ENCODE measurements at places on chromosomes 13 and 19.

- peak; percentile 26 for DNase-seq
These were observed 19.9 kb upstream of the FBXO27 start for GRCh38 chr19:39052243-39052746.

- DNase-seq: no peak
These were observed 7.9 kb downstream of the ITPKC start for GRCh38 chr19:40724855-40725254.

DNA sequence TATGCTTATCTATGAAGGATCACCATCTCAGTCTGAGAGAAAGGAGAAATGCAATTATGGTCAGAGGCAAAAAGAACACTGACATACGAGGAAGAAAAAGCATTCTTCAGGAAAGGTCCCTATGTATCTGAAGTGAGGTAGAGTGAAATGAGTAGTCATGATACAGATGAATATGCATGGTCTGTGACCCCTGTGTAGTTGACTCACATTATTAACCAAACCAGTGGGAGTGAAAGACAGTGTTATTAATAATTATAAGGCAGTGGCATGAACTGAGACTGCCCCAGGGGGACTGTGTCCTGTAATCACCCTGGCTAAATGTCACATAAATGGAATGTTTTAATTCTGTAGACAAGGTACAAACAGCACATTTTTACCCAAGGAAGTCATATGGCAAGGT lies 1320.2 kb upstream of the PCDH9 start:
- no peak for DNase-seq

GRCh38 chr19:49128545-49129237 lies 9.3 kb downstream of the PPFIA3 start:
- no peak for DNase-seq

GRCh38 chr19:39705578-39706188 lies 1.4 kb downstream of the LGALS14 start:
- no peak for DNase-seq

DNA sequence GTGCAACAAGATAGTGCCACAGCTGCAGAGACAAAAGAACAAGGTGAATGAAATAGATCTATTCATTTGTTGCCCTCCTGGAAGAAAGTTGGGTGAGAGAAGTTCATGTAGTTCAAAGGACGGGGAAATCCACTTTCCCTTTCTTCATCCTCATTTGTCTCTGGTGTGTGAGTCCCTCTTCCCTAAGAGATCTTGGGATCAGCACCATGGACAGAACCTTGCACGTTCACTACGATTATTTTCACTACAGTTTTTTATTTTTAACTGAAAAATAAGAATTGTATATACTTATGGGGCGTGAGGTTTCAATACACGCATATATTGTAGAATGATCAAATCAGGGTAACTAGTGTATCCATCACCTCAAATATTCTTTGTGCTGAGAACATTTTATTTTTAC lies 29.2 kb downstream of the NLRP5 start:
- no peak for DNase-seq

DNA sequence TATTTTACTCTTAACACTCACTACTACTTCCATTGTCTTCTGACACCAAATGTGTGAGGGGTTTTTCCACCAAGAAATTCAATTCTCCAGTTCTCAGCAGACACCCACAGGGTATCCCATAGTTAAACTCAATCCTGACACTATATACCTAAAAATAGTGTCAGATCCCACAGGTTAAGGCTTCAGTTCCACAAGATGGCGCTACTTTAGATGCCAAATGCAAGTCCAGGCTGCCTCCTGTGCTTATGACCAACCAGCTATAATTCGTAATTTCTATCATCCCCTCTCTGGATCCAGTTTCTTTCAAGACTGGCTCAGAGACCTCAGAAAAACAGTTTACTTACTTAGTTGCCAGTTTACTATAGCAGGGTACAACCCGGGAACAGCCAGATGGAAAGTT lies 1146.2 kb upstream of the SPRY2 start:
- no peak for DNase-seq

Measured in hindlimb muscle (tissue), 1 donor.